ENCODE measurements at places on chromosomes 13 and 19. TPM values are rescaled to one million over a fixed set of nuclear protein-coding genes. Genes with fewer than 3 reads are reported as not detected.

KL gene
- 0.49 TPM for total RNA-seq

ZNF547 gene
- total RNA-seq, result 7.9 TPM

ZNF331 gene
- total RNA-seq, result 18.2 TPM

GJB6 gene
- total RNA-seq, result 7.1 TPM

BRCA2 gene
- 1.7 TPM for total RNA-seq

ZNF350 gene
- 14.0 TPM for total RNA-seq

ZNF575 gene
- total RNA-seq, result 0.49 TPM

TPTE2 gene
- 0.25 TPM for total RNA-seq

GTPBP3 gene
- total RNA-seq, result 11.1 TPM

Data from temporal lobe (tissue), 4 donors.